ENCODE measurements at places on chromosomes 4 and X.

DNA sequence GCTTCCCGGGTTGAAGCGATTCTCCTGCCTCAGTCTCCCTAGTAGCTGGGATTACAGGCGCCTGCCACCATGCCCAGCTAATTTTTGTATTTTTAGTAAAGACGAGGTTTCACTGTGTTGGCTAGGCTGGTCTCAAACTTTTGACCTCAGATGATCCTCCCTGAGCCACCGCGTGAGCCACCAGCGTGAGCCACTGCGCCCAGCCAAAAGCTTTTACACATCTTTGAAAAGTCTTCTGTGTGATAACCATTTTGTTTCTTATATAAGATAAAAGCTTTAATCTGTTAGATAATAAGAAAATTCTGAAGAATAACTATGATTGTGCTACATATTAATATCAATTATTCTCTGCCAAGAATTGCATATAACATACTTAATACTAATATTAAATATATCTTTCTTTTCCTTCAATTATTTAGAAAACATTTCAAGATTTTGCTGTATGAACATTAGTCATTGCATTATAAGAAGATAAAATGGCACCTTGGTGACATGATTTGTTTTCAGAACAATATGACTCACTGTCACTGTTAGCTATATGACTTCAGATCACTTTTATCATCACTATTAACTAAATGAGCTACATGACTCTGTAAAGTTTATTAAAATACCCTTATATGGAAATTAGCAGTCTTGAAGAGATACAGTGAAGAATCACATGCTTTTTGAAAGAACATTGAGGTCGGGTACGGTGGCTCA, 33.4 kb downstream of the RUFY3 start:
- H3K27me3 ChIP-seq = no peaks in the 10 kb centered on the region
- no peak for DNase-seq
- H3K36me3 ChIP-seq = peaks cover 32% of the 10 kb centered on the region
- H3K27ac ChIP-seq = no peak overlapping the region
- no peak overlapping the region for H3K4me3 ChIP-seq

GRCh38 chr4:127574643-127575042, 58.1 kb upstream of the INTU start:
- H3K36me3 ChIP-seq = no peaks in the 10 kb centered on the region
- no peaks in the 10 kb centered on the region for H3K4me1 ChIP-seq
- H3K4me3 ChIP-seq = no peak overlapping the region
- no peak for DNase-seq
- no peaks in the 10 kb centered on the region for H3K27me3 ChIP-seq

GRCh38 chr4:2579910-2580309, 43.5 kb downstream of the FAM193A start:
- H3K27me3 ChIP-seq = no peaks in the 10 kb centered on the region
- peaks cover 14% of the 10 kb centered on the region for H3K36me3 ChIP-seq
- no peak overlapping the region for H3K4me3 ChIP-seq
- no peak for DNase-seq
- H3K4me1 ChIP-seq = peaks cover 2% of the 10 kb centered on the region
- H3K27ac ChIP-seq = no peak overlapping the region

- H3K27ac ChIP-seq = no peak overlapping the region
- no peaks in the 10 kb centered on the region for H3K4me1 ChIP-seq
- no peaks in the 10 kb centered on the region for H3K27me3 ChIP-seq
- no peak overlapping the region for H3K4me3 ChIP-seq
- no peaks in the 10 kb centered on the region for H3K36me3 ChIP-seq
These were observed 1646.9 kb upstream of the ADGRL3 start for GRCh38 chr4:59553063-59553720.

- H3K4me1 ChIP-seq = no peaks in the 10 kb centered on the region
- no peaks in the 10 kb centered on the region for H3K27me3 ChIP-seq
- no peaks in the 10 kb centered on the region for H3K36me3 ChIP-seq
- no peak overlapping the region for H3K4me3 ChIP-seq
- no peak overlapping the region for H3K27ac ChIP-seq
- no peak for DNase-seq
These were observed 78.9 kb upstream of the CNKSR2 start for GRCh38 chrX:21295246-21295820.

- no peaks in the 10 kb centered on the region for H3K36me3 ChIP-seq
- H3K27ac ChIP-seq = no peak overlapping the region
- DNase-seq = no peak
- no peak overlapping the region for H3K4me3 ChIP-seq
- H3K4me1 ChIP-seq = no peaks in the 10 kb centered on the region
These were observed 911.7 kb upstream of the NDST4 start for GRCh38 chr4:116024954-116025708.

GRCh38 chr4:102843938-102844337, 16.6 kb upstream of the UBE2D3 start:
- no peaks in the 10 kb centered on the region for H3K4me1 ChIP-seq
- no peaks in the 10 kb centered on the region for H3K27me3 ChIP-seq
- DNase-seq = no peak

GRCh38 chr4:40843696-40844095, 93.9 kb downstream of the NSUN7 start:
- peaks cover 4% of the 10 kb centered on the region for H3K36me3 ChIP-seq
- no peak for DNase-seq
- no peak overlapping the region for H3K27ac ChIP-seq
- H3K4me1 ChIP-seq = peaks cover 7% of the 10 kb centered on the region
- H3K27me3 ChIP-seq = no peaks in the 10 kb centered on the region

- H3K27ac ChIP-seq = no peak overlapping the region
- H3K4me3 ChIP-seq = no peak overlapping the region
- H3K27me3 ChIP-seq = peaks cover 3% of the 10 kb centered on the region
- no peaks in the 10 kb centered on the region for H3K4me1 ChIP-seq
- no peak for DNase-seq
These were observed 1.3 kb upstream of the ZNF732 start for GRCh38 chr4:306551-306961.

DNA sequence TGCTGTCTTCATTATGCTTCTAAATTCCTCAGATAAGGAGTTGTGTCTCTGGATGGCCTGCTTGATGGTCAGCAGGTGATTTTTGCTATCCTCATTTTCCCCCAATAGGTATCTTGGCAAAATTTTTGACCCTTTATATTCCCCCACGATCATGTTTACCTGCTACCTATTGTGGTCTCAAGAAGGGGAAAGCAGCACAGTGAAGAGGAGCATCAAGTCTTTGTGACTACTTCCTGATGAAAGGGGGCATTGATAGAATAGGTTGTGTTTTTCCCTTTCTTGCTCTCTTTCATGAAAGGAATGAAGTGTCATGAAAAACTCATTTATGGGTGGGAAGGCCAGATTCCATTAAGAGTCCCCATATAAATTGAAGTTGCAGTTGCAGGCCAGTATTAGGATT, 153.8 kb downstream of the KLF8 start:
- no peak overlapping the region for H3K27ac ChIP-seq
- DNase-seq = no peak
- H3K4me1 ChIP-seq = no peaks in the 10 kb centered on the region
- no peaks in the 10 kb centered on the region for H3K36me3 ChIP-seq
- no peaks in the 10 kb centered on the region for H3K27me3 ChIP-seq

- H3K27me3 ChIP-seq = peaks cover 100% of the 10 kb centered on the region
- no peak overlapping the region for H3K27ac ChIP-seq
- H3K36me3 ChIP-seq = no peaks in the 10 kb centered on the region
- no peak for DNase-seq
These were observed 15.3 kb upstream of the PITX2 start for GRCh38 chr4:110638089-110638746.

GRCh38 chrX:154472685-154473632, 6.1 kb downstream of the LAGE3 start:
- H3K4me1 ChIP-seq = peaks cover 3% of the 10 kb centered on the region
- H3K36me3 ChIP-seq = peaks cover 58% of the 10 kb centered on the region
- H3K27ac ChIP-seq = no peak overlapping the region
- H3K4me3 ChIP-seq = no peak overlapping the region
- H3K27me3 ChIP-seq = no peaks in the 10 kb centered on the region

- no peaks in the 10 kb centered on the region for H3K36me3 ChIP-seq
- H3K4me3 ChIP-seq = no peak overlapping the region
- no peaks in the 10 kb centered on the region for H3K27me3 ChIP-seq
- no peak for DNase-seq
- H3K27ac ChIP-seq = no peak overlapping the region
These were observed 739.4 kb upstream of the TENM3 start for GRCh38 chr4:181503687-181504390.

DNA sequence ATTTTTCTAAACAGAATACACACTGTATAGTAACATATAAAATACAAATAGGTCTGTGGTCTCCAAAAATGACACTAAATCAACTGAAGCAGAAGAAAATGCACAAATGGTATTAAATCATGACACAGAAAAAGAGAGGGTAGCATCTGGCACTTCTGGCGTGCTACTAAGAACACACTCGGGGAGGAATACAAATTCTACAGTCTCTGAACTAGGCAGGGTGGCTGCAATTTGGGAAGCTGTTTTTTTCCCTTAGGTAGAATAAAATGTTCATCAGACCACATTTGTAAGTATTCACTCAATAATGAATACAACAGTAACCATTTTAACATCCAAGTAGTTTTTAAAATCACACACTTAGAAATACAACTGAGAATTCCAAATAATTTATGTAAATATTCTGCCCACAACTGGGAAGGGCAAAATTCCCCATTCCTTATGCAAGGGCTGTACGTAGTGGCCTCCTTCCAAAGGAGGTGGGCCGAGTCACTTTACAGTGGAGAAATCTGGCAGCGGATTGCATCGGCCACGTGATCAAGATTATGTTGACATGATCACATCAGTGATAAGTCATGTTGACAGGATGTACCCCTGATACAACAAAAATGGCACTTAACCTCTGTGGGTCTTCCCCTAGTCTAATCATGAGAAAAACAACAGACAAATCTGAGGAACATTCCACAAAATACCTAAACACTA, 101.1 kb downstream of the TSPAN5 start:
- no peak for DNase-seq
- peaks cover 2% of the 10 kb centered on the region for H3K4me1 ChIP-seq
- H3K27ac ChIP-seq = no peak overlapping the region
- no peaks in the 10 kb centered on the region for H3K36me3 ChIP-seq

- H3K36me3 ChIP-seq = no peaks in the 10 kb centered on the region
- DNase-seq = no peak
- H3K27ac ChIP-seq = no peak overlapping the region
- H3K4me3 ChIP-seq = no peak overlapping the region
These were observed 29.8 kb downstream of the IQCM start for GRCh38 chr4:149785696-149786431.

DNA sequence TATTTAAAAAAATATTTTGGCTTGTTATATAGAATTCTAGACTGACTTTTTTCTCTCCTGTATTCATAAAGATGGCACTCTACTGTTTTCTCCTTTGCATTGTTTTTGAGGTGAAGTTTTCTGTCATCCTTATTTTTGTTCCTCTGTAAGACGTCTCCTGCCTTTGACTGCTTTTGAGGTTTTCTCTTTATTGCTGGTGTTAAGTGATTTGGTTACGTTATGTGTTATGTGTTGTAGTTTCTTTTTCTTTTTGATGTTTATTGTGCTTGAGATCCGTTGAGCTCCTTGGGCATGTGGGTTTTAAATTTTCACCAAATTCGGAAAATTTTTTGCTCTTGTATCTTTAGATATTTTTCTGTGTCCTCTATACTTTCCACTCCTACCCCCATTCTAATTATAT, 50.0 kb downstream of the KDM6A start:
- H3K36me3 ChIP-seq = no peaks in the 10 kb centered on the region
- H3K27me3 ChIP-seq = no peaks in the 10 kb centered on the region
- no peak overlapping the region for H3K4me3 ChIP-seq
- H3K27ac ChIP-seq = no peak overlapping the region
- no peak for DNase-seq

DNA sequence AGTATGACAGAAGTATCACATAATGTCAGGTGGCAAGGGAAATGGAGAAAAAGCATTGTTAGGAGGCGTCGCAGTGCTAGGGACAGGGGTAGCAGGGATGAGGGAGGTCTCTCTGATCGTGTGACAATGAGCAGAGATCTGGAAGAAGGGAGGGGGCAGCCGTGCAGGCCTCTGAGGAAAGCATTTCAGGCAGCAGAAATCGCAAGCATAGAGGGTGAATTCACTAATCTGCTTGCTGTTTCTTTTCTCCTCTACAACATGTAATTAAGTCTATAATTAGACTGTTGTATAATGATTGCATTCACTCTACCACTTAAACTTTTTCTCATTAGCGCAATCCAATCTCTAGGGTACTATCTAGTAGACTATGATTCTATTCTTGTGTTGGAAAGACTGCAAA, 9.1 kb downstream of the CYP4V2 start:
- DNase-seq = no peak
- no peaks in the 10 kb centered on the region for H3K27me3 ChIP-seq
- H3K36me3 ChIP-seq = peaks cover 3% of the 10 kb centered on the region
- no peak overlapping the region for H3K4me3 ChIP-seq
- H3K27ac ChIP-seq = no peak overlapping the region

GRCh38 chrX:41789374-41789773, 65.4 kb downstream of the GPR82 start:
- H3K36me3 ChIP-seq = peaks cover 16% of the 10 kb centered on the region
- H3K4me3 ChIP-seq = no peak overlapping the region
- H3K27ac ChIP-seq = no peak overlapping the region
- DNase-seq = no peak

GRCh38 chrX:2423282-2423681, 77.5 kb downstream of the DHRSX start:
- no peaks in the 10 kb centered on the region for H3K4me1 ChIP-seq
- H3K4me3 ChIP-seq = no peak overlapping the region
- no peak for DNase-seq
- no peak overlapping the region for H3K27ac ChIP-seq
- H3K27me3 ChIP-seq = no peaks in the 10 kb centered on the region

DNA sequence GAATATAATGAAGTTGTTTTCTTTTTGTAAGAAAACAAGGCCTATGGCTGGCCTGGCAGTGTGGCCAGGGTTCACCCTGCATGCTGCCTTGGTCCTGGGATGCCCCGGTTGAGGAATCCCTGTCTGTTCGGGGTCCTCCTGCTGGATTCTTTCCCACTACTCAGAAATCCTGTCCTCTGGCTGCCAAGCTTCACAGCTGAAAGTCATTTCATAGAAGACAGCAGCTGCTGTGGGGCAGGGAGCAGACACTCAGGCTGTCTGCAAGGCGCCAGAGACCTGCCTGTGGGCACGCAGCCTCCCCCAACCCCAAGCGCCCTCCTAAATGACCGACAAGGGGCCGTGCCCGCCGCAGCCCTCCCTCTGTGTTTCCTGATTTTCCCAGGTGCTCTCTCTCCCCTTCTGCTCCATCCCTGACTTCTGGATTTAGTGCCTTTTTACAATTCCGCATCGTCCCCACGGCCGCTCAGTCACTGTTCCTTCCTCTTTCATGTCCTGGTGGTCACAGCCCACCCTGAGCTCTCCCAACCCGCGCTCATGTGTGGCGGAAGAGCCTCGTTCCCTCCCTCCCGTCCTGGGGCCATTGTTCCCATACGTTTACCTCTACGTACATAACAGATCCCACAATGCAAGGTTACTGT, 27.5 kb downstream of the ZFYVE28 start:
- no peak overlapping the region for H3K27ac ChIP-seq
- H3K36me3 ChIP-seq = no peaks in the 10 kb centered on the region
- no peak for DNase-seq
- H3K27me3 ChIP-seq = no peaks in the 10 kb centered on the region
- peak overlapping the region; percentile 8 for H3K4me3 ChIP-seq
- H3K4me1 ChIP-seq = peaks cover 21% of the 10 kb centered on the region

Measured in neuronal stem cell (in vitro differentiated cells).